ENCODE measurements at places on chromosomes 4 and X. TPM values are rescaled to one million over a fixed set of nuclear protein-coding genes. Genes with fewer than 3 reads are reported as not detected.

DNA sequence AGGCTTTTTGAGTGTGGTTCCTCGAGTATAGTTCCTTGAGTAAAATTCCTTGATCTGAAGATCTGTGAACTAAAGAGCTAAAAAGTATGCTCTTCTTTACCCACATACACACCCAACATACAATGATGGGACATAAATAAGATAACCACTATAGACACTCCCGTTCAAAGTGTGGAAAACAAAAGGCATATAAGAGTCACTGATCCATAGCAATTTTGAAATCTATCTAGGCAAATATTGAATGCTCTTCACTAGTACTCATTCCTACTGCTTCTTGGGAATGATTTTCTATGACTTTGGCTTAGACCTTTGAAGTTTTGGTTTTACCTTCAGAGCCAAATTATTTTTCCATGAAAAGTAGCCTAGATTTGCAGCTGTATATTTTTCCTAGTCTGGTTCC is 26.4 kb downstream of the PITX2 start:
- no peak overlapping the region for H3K27ac ChIP-seq
- DNase-seq = no peak
- no peaks in the 10 kb centered on the region for H3K36me3 ChIP-seq
- no peak overlapping the region for H3K4me3 ChIP-seq
- H3K4me1 ChIP-seq = no peaks in the 10 kb centered on the region
- H3K27me3 ChIP-seq = no peaks in the 10 kb centered on the region

The APLN gene
- total RNA-seq = 0.27 TPM

The IBSP gene
- not detected for total RNA-seq

The TRIM75 gene
- not detected for total RNA-seq
